ENCODE measurements at places on chromosomes 16 and 17. TPM values are rescaled to one million over a fixed set of nuclear protein-coding genes. Genes with fewer than 3 reads are reported as not detected.

Gene AGRP
- not detected for total RNA-seq

Gene NOG
- total RNA-seq = 0.88 TPM

Gene SNAI3
- 0.73 TPM for total RNA-seq

Gene C16orf54
- 1.8 TPM for total RNA-seq

Gene IGSF6
- 0.33 TPM for total RNA-seq

Gene KRT39
- not detected for total RNA-seq

Gene HCRT
- total RNA-seq = not detected

DNA sequence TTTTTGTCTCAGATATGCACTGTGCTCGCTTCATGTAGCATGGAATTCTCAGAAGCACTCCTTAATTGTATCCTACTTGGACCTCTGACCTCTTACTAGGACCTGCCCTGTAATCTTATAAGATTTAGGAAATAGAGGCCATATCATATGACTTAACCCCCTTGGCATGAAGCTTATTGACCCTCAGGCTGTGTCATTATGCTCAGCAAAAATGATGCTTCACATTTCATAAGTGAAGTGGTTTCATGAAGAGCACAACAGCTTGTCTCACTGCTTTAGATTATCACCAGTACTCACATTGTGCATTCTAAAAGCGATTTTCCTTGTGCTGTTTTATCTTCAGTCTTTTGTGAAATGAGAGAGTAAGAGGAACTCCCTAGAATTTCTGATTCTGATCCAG, 6.4 kb downstream of the PHKB start:
- DNase-seq = no peak

DNA sequence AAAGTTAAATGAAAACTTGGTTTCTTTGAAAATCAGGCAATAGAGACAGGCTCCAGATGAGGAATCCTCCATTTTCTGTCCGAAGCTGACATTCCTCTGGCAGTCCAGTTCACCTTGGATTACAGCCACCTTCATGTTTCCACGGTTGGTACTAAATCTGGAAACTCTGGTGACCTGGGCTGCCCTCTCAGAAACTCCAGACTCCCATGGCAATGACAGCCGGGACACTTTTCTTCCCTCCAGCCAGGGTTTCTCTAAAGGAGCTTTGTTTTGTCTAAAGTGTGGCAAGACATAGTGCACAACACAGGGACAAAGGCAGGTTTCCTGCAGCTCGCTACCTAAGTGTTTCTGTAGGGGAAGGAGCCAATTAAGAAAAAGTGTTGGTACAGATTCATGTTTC, 36.0 kb downstream of the CLUAP1 start:
- no peak for DNase-seq

GRCh38 chr17:40061609-40062038, 1.1 kb upstream of the THRA start:
- no peak for DNase-seq

DNA sequence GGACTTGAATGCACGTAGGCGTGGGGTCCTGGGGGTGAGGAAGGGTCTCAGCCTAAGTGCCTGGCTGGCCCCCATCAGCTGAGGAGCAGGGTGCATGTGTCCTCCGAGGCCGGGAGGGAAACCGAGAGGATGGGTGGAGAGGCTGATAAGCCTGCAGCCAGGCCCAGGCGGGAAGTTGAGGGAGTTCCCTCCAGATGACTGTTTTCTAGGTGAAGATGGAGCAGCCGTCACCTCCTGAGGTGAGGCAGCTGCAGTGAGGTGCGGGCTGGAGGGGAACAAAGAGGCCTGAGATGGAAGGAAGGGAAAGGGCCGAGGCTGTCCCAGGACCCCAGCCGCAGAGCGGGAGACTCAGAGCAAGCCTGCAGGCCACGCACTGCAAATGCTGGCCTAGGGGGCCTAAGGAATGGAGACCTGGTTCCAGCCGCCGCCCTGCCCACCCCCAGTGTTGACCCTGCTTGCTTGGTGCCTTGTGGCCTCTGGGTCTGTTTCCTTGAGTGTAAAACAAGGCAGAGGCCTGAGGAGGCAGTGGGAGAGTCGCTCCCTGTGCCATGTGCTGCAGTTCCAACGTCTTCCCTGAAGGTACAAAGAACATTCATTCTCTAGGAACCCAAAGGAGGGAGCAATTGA, 3.0 kb downstream of the PECAM1 start:
- no peak for DNase-seq

- DNase-seq = peak; percentile 22
Observed at GRCh38 chr16:12178251-12178990, 201.9 kb downstream of the SNX29 start.

- no peak for DNase-seq
Observed at GRCh38 chr17:14741491-14741890, 440.6 kb downstream of the HS3ST3B1 start.

GRCh38 chr17:40515491-40516041, 14.1 kb upstream of the TNS4 start:
- DNase-seq = no peak

DNA sequence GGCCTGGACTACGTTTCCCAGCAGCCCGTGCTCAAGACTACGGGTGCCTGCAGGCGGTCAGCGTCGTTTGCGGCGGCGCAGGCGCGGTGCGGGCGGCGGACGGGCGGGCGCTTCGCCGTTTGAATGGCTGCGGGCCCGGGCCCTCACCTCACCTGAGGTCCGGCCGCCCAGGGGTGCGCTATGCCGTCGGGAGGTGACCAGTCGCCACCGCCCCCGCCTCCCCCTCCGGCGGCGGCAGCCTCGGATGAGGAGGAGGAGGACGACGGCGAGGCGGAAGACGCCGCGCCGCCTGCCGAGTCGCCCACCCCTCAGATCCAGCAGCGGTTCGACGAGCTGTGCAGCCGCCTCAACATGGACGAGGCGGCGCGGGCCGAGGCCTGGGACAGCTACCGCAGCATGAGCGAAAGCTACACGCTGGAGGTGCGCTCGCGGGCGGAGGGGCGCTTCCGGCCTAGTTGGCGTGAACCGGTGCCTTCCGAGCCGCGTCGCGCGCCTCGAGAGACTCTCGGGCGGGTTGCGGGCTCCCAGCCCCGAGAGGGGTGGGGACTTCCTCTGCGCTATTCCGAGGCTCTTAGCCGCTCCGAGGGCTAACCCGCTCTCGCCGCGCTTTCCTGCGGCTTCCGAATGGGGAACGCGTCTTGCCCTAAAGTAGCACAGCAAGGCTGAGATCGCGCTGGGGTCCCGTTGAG, at the start of gene RBL2:
Gene RBL2, plus strand, starts transcription at position 95 of the 689 bp plus-strand sequence. Its CDS starts 86 bp downstream, at position 181.
- peak; percentile 77 for DNase-seq

All from breast epithelium (tissue), 4 donors.